Mesenteric fat pad (tissue), 1 donor: ENCODE measurements at places on chromosomes 16 and 17. TPM values are rescaled to one million over a fixed set of nuclear protein-coding genes. Genes with fewer than 3 reads are reported as not detected.

The OSGIN1 gene
- 30.9 TPM for total RNA-seq

The CALB2 gene
- total RNA-seq, result 190 TPM

The LPCAT2 gene
- total RNA-seq, result 15.7 TPM

GRCh38 chr16:21159281-21159951 lies 942 bp downstream of the LDAF1 start:
- DNase-seq, result no peak

DNA sequence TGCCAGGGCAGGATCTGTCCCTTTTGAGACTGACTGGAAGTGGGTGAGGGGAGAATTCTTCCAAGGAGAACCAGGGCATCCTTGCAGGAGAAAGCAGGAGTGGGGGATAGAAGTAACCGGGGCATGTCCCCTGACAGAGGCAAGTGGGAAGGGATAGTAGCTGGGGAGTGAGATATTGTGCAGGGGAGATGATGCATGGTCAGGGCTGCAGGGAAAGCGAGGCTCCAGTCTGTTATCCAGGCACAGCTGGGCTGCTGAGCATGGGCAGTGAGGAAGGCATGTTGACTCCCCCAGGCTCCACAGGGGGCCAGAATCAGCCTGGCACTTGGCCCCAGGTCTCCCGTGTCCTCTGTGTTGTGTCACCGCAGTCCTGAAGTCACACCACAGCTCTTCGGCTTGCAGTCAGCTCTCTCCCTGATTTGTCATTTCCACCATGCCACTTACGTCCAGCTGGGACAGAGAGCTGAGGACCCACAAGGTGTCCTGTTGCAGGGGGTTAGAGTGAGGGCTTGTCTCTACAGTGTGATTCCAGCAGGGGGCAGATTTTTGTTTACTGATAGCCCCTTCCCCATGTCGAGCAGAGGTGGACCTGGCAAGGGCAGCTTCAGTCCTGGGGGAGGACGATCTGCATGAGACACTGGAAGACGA lies 40.9 kb downstream of the B9D1 start:
- no peak for DNase-seq

DNA sequence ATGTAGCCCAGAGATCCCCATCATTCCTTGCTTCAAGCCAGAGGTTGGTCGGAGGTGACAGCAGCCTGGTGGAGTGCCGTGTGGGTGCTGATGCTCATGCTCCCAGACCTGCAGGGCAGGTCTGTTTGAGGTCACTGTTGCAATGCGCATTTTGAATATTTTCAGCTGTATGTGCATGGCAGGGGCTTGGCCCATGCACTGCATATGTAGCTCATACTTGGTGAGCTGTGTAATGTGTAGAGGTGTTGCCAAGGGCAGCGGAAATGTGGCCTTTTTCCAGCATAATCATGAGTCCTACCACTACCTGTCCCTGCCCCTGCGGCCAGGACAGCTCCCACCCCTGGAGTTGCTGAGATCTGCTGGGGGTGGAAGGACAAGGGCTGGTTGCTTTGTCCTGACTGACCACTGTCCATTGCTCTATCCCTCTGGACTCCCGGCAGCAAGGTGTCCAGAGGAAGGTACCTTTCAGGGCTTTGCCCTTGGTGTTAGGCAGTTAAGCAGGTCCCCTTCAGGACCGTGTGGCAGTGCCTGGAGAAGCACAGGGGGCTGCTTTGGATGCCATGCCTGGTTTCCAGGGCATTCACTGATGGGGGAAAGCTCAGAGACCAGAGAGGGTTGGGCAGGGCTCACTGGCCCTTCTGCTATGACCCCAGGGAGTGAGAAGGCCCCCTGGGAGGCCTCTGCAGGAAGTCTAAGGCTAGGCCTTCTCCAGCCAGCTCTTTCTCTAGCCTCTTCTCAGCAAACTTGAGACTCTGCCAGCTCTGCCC lies 215.2 kb downstream of the NTN1 start:
- DNase-seq, result no peak

DNA sequence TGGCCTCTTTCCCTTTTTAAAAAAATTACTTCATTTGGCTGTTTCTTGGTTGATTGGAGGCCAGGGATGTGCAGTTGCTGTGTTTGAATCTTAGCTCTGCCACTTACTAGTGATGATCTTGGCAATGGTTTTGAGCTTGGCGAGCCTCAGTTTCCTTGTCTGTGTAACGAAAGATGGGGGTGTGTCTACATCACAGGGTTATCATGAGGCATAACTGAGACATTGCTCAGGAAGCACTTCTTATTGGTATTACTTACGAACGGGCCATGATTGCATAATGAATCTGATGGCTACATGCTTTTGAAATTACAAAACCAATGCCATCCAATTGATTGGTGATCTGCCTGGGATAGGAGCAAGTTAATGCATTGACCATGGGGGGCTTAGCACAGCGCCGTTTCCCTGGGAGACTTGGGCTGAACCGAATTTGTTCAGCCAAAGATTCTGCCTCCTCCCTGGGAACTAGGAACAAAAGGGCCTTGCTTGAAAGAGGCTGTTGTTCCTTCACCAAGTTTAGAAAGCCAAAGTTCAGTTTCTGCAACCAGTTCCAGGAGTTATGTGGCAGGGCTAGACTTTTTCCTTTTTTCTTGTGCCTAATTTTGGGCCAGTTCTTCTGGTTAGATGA lies 21.9 kb downstream of the CMIP start:
- DNase-seq, result no peak

DNA sequence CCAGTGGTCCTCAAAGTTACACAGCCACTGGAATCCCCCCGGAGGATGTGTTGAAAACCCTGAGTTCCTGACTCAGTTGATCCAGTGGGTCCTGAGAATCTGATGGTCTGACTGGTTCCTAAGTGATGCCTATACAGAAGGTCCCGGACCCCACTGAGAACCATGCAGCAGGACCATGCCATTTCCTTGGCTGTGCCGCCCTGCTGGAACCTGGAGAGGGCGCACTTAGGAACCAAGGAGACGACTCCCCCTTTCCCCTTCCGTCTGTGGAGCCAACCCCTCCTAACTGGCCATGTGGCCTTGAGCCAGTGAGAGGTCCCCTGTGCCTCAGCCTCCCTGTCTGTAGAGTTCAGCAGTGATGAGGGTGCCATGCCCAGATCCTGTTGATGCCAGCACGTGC lies 22.0 kb downstream of the C16orf74 start:
- no peak for DNase-seq

GRCh38 chr16:19601083-19601976 lies 45.8 kb downstream of the VPS35L start:
- no peak for DNase-seq

DNA sequence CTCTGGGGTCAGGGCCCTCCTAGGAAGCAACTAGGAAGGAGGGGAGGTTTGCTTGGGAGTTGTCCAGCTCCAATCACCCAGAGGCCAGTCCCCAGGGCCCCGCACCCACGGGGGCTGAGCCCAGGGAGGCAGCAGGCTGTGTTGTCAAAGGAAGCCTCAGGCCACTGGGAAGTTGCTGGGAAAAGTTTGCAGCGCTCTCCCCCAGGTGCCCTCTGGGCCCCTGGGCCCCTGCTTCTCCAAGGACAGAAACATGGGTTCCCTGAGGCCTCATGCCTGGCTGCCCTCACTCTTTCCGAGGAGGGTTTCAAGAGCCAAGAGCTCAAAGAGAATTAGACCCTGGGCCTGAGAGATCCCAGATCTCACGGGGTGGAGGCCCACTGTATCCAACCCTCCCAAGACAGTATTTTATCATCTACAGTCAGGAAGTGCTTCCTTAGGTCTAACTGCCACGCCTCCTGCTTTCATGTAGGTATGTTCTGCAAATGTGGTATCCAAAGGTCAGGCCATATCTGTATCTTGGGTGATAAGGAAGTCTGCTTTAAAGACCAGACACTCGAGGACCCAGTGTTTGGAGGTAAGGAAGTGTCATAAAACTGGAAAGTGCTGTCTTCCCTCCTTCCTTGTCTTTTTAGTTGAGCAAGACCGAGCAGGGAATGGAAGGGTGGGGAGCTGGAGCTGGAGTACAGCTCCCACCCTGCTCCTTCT lies 44.2 kb upstream of the ZNF423 start:
- no peak for DNase-seq
